ENCODE measurements at places on chromosomes 12 and 14. TPM values are rescaled to one million over a fixed set of nuclear protein-coding genes. Genes with fewer than 3 reads are reported as not detected.
A peak's percentile ranks its signal among the peaks of the same experiment; 100 is the strongest.

- peak; percentile 2 for DNase-seq
Observed at GRCh38 chr12:128813883-128814282, 9.9 kb downstream of the SLC15A4 start.

DNA sequence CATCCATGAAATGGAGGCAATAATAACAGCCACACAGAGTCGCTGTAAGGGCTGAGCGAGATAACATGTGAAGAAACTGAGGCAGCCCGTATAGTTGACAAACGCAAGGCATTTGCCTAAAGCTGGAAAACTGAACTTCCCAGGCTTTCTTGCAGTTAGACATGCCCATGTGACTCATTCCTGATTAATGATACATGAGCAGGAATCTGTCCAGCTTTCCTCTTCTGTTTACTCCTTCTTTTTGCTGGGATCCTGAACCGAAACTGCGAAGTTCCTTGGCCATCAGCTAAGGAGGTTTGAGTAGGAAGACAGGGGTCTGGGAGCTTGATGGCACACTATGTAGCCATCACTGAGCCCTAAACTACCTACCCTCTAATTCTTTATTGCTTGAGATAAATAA, 52.2 kb downstream of the ST8SIA1 start:
- DNase-seq: peak; percentile 73

DNA sequence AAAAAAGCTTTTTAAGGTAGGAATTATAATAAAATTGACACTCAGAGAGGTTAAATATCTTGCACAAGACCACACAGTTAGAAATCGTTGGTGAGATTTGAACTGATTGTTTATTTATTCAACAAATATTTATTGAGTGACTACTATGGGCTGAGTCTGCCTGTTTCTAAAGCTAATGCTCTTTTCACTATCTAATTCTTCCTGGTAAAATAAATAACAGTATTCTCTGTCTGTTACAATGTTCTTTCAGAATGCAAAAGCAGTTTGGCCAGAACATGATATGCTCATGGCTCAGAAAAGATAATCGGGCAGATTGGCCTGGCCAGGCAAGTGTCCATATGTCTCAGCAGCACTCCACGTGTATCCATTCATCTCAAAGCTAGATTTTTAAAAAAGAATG, 82.0 kb downstream of the BTG1 start:
- DNase-seq: no peak

DNA sequence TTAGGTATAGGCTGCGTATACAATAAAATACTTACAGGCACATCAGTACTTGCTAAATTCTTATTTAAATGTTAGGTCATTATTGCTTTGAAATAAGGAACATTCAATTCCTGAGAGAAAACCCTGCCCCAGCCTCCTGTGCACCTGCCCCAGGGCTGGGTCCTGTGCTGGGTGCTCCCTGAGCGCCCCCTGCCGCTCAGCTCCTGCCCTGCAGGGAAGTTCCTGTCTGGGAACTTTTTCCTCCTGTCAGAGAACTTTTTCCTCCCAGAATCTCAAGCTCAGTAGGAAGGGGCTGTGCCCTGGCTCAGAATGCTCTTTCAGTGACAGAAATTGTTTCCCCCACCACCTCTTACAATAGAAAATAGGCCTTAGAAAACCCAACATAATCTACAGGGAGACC, 751.1 kb downstream of the TMEM121 start:
- peak; percentile 61 for DNase-seq

GRCh38 chr14:93702946-93703345, 85.3 kb downstream of the PRIMA1 start:
- no peak for DNase-seq

GRCh38 chr14:97536421-97536820, 739.2 kb downstream of the VRK1 start:
- DNase-seq: no peak

GRCh38 chr14:100747021-100747586, 20.4 kb downstream of the DLK1 start:
- peak; percentile 71 for DNase-seq

GRCh38 chr12:1919284-1919683, 832 bp upstream of the CACNA2D4 start:
- DNase-seq: peak; percentile 0

DNA sequence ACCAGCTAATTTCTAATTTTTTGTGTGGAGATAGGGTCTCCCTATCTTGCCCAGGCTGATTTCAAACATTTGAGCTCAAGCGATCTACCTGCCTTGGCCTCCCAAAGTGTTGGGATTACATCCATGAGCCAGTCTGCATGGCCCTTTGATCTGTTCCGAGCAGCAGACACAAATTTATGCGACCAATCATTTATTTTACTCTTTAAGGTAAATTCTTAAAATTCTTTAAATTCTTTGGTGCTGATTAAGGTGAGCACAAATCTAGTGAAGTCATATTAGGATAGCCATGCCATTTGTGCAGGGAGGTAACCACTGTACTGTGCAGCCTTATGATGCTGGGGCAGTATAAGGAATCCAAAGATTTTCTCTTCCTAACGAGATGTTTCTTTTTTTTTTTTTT, 135.7 kb downstream of the SRGAP1 start:
- DNase-seq: no peak

DNA sequence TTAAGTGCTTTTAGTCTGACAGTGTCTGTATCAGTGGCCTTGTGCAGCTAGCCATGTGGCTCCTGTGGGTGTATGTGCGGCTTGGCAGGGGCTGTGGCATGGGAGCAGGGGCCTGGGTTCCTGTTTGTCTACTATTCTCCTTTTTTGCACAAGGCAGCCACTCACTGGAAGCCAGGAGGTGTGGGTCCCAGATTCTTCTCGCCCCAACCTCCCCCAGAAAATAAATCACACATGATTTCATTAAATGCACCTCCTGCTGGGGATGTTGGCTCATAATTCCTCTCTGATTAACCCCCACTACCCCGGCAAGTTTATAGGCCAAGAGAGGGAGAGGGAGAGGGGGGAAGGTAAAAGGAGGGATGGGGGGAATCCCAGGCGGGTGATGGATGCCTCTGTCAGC, 17.6 kb downstream of the CALCOCO1 start:
- DNase-seq: no peak

DNA sequence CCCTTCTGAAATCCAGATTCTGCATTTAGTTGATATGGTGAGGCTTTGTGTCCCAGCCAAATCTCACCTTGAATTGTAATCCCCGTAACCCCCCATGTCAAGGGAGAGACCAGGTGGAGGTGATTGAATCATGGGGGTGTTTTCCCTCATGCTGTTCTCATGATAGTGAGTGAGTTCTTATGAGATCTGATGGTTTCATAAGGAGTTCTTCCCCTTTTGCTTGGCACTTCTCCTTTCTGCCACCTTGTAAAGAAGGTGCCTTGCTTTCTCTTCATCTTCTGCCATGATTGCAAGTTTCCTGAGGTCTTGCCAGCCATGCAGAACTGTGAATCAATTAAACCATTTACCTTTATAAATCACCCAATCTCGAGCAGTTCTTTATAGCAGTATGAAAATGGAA, 23.1 kb upstream of the C12orf42 start:
- no peak for DNase-seq

DNA sequence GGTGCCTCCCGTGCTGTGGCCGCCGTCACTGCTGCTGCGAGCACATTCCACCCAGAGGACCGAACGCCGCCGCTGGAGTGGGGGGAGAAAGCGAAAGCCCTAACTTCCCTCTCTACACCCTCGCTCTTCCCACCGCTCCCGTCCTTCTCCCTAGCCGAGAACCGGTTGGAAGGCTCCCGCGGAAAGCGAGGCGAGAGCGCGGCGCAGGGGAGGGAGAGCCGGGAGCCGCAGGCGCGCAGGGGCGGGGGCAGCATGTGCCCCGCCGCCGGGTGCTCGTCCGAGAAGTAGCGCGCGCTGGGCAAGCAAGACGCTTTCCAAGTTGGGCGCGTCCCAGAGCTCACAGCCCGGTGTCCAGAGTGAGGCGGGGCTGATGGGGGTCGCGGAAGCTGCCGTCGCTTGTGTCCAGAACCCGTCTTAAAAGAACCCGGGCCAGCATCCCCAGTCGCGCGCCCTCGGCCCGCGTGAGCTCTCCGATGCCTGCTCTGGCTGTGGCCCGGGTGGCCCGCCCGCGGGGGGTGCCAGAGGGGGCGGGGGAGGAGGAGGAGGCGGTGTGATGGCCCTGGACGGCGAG, at the start of gene TRHDE:
TRHDE (plus strand) TSS at position 280 of the 571 bp plus-strand sequence; CDS start at position 554, 274 bp downstream.
- no peak for DNase-seq

- DNase-seq: no peak
Observed at GRCh38 chr14:102272392-102272791, 32.6 kb downstream of the MOK start.

DNA sequence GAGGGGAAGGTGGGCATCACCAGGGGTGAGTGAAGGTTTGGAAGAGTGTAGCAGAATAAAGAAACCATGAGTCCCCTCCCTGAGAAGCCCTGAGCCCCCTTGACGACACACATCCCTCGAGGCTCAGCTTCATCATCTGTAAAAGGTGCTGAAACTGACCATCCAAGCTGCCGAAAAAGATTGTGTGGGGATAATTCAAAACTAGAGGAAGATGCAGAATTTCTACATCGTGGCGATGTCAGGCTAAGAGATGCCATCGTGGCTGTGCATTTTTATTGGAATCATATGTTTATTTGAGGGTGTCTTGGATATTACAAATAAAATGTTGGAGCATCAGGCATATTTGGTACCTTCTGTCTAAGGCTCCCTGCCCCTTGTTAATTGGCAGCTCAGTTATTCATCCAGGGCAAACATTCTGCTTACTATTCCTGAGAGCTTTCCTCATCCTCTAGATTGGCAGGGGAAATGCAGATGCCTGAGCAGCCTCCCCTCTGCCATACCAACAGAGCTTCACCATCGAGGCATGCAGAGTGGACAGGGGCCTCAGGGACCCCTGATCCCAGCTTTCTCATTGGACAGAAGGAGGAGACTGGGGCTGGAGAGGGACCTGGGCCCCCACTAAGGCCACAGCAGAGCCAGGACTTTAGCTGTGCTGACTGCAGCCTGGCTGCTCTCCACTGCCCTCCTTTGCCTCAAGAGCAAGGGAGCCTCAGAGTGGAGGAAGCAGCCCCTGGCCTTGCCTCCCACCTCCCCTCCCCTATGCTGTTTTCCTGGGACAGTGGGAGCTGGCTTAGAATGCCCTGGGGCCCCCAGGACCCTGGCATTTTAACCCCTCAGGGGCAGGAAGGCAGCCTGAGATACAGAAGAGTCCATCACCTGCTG, 7.0 kb downstream of the SERPINA1 start:
- DNase-seq: no peak

- DNase-seq: peak; percentile 11
Observed at GRCh38 chr12:23211384-23212320, 586.7 kb downstream of the ETNK1 start.

The PRR4 gene
- total RNA-seq: 0.87 TPM

The KIF26A gene
- 2.8 TPM for total RNA-seq
